LHCN-M2 (cell line): ENCODE measurements at places on chromosomes 13 and 19.

- no peak for DNase-seq
Measured at GRCh38 chr13:25253702-25254101, 33.6 kb downstream of the MTMR6 start.

DNA sequence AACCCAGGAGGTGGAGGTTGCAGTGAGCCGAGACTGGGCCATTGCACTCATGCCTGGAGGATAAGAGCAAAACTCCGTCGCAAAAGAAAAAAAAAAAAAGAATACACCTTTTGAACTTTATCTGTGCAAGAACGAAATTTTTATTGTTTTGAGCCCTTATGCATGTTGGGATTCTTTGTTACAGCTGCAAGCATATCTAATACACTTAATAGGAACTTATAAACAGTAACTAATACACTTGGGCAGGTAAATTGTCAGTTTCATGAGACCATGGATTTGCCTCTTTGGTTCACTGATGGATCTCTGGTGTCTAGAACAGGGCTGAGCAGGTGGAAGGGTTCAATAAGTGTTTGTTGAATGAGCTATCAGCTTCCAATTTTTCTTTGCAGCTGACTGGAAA is 108.1 kb downstream of the CACNA1A start:
- DNase-seq, result no peak

DNA sequence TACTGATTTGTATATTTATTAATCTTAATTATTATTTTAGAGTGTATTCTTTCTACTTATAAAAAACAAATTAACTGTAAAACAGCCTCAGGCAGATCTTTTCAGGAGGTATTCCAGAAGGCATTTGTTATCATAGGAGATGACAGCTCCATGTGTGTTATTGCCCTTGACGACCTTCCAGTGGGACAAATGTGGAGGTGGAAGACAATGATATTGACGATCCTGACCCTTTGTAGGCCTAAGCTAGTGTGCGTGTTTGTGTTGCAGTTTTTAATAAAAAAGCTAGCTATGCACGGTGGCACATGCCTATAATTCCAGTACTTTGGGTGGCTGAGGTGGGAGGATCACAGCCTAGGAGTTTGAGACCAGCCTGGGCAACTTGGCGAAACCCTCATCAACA is 46.7 kb downstream of the NDFIP2 start:
- DNase-seq, result no peak

GRCh38 chr13:69194130-69194529 is 913.5 kb upstream of the ATXN8OS start:
- no peak for DNase-seq

GRCh38 chr19:18430417-18431144 is 7.4 kb downstream of the ISYNA1 start:
- no peak for DNase-seq
